ENCODE measurements at places on chromosomes 6 and 20.

- DNase-seq, result no peak
These were observed 5.3 kb upstream of the BPIFB1 start for GRCh38 chr20:33277471-33278441.

DNA sequence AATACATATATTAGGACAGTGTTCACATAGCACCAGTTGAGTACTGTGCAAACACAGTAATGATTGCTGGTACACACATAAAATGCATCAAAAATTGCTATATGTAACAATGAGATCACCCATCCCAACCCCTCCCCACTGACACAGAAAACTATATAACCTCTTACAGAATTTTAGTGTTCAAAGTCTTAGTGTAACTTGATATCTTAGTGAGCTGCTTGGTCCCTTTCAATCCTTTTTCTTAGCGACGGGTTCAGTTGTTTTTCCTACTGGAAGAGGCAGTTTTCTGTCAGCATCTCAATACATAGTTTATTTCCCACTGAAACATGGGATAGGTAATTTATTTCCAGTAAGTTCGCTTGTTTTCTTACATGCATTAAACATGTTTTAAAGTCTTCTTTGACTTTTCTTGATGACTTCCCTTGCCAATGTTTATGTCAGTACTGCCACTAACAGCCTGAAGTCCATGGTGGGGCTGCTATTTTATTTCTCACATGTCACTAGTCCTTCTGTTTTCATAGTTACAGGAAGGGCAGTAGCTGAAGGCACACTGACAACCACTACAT, 96.4 kb upstream of the FOXC1 start:
- DNase-seq, result no peak

GRCh38 chr6:39936857-39937256, 2.6 kb upstream of the MOCS1 start:
- no peak for DNase-seq

- no peak for DNase-seq
These were observed 6.6 kb downstream of the PLCB4 start for GRCh38 chr20:9075264-9076095.

DNA sequence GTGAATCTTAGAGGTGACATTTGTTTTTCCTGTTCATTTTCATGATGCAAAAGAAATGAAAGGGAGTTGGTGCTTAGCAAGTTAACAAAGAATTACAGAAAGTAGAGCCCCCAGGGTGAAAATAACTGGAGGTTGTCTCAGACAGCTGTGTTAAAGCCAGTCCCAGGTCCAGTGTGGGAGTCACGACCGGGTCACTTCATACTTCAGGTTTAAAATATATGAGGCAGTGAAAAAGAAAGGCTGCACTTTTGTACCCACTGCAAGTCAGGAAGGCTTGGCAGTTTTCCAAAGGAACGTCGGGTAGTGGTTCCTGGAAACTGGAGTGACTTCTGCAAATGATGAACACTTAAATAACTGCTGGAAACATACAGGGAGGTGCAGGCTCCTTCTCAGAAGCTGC, 91.5 kb upstream of the THBS2 start:
- no peak for DNase-seq

- DNase-seq, result no peak
These were observed 28.3 kb downstream of the PTGIS start for GRCh38 chr20:49539481-49540231.

- DNase-seq, result no peak
These were observed 21.5 kb downstream of the PKIB start for GRCh38 chr6:122631571-122632249.

DNA sequence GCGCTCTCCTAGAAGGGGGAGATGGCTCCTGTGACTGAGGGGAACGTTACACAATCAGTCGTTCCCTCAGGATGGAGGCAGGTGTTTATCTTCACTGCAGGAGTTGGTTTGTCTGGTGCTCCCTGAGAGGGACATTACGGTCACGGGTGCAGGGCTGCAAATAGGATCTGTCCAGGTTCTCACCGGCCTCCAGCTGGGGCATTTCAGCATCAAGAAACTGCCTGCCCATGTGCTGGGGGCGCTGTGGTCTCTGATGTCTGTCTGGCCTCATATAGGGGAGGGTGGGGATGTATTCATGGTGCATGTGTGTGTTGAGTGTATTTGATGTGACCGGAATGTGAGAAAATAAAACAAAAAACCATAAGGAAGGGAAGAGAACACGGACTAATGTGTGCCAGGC, 77.1 kb downstream of the TBC1D7 start:
- DNase-seq, result no peak

GRCh38 chr6:12535586-12536314, 180.8 kb upstream of the PHACTR1 start:
- DNase-seq, result no peak

- DNase-seq, result no peak
These were observed 60.5 kb upstream of the SLC22A23 start for GRCh38 chr6:3517350-3517749.

GRCh38 chr20:37759052-37759553, 65.3 kb downstream of the CTNNBL1 start:
- no peak for DNase-seq

DNA sequence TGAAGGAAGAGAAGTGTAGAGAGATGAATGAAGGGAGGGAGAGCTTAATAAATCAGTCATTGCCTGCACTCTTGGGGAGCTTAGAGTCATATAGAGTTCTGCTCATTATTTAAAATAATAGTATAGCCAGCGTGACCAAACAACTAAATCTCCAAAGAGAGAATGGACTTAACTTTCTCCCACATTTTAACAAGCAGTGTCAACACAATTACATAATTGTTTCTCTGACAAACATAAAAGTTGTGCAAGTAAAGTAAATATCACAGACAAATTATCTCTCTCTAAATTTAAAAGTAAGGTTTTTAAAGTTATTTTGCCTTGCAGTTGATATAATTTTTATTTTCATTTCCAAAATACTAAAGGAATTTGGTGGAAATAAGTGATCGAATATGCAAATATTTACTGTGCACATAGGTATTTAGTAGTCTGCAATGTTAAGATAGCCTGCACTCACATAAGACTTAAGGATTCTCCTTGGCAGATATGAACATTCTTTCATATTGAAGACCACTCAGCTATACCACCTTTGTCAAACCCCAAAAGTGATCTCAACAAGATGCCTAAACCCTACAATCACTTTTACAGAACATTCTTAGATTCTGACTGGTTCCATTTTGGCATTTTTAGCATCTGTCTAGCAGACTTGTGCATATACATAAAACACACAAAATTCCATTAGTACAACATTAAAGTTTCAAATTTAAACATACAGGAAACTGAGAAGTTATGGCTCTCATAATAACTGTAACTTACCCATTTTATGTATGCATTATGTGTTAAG, 67.7 kb downstream of the KIF6 start:
- no peak for DNase-seq

- DNase-seq, result no peak
These were observed 154.0 kb downstream of the CLVS2 start for GRCh38 chr6:123150076-123150475.

DNA sequence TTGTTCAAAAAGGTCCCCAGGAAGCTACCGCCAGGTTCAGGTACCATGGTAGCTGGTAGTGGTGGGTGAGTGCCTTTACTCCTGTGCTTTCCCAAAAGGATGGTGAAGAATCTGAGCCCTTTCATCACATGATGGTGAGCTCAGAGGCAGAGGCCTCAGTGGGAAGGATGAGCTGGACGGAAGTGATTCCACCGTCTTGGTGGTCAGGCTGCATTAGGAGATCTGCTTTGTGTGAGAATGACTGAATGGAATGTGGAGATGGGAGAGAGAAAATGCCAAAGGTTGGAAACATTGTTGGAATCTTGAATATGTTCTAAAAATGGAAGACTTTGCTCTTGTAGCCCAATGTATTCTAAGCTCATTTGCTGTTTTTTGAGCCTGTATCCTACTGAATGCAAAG, 108.1 kb upstream of the SCP2D1 start:
- DNase-seq, result no peak

GRCh38 chr20:48709744-48710143, 118.1 kb downstream of the PREX1 start:
- no peak for DNase-seq

GRCh38 chr20:53157443-53158408, 185.6 kb downstream of the TSHZ2 start:
- DNase-seq, result no peak

DNA sequence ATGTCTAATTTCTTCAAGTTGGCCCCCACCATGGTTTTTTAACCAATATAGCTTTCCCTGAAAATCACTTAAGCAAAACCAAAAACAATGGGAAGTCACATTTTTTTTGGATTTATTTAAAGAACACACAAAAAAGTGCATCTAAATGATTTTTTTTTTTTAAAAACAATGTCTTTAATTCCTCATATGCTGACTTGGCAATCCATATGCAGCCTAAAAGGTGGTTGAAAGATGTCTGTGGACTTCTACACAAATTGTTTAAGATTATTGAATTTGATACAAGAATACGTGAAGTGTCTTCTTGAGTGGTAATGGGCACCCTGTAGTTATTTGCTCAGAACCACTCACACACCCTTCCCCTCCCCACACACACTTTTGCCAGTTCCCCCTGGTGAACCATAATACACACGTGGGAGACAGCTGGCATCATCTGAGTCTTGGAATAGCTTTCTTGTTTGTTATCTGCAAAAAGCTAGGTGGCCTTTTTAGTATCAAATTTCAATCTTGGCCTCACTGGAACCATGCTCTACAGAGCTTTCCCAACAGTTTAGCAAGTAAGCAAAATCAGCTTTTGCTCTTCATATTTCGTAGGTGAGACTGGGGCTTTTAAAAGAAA, 60.9 kb upstream of the TULP1 start:
- no peak for DNase-seq

GRCh38 chr20:61628480-61628879, 376.4 kb downstream of the CDH4 start:
- no peak for DNase-seq

GRCh38 chr6:56076033-56076432, 171.3 kb downstream of the COL21A1 start:
- DNase-seq, result no peak

DNA sequence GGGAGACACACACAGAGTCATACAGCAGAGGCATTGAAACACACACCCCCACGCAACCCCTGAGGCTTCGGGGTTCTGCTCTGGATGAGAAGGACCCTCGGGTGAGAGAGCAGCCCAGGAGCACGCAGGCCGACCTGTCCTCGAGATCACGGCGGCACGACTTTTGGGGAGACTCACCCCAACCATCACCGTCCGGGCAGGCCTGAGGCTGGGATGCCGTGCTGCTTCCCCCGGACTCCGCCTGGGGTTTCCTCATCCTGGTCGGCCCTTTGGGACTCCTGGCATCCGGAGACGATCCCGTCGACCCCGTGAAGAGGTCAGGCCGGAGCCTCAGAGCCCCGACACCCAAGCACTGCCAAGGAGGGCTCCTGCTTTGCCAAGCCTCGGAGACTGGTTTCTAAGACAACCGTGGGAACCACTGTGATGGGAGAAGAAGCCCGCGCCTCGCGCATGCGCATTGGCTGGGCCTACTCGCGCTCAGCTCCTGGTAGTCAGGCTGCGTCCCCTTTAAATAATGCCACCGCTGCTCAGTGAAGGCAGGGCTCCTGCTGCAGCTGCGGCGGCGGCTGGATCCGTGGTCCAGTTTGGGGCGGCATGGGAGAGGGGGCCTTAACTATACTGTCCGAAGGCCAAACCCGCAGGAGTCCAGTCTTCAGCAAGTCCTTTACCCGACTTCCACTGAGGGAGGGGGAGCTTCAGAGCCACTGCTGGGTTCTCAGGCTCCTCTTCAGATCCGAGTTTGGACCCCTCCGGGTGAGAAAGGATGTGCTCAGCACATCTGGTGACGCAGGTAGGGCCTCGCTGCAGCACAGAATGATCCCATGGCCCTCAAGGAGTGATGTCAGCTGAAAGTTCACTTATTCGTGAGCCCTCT, 171.4 kb upstream of the ZNF337 start:
- peak; percentile 39 for DNase-seq

DNA sequence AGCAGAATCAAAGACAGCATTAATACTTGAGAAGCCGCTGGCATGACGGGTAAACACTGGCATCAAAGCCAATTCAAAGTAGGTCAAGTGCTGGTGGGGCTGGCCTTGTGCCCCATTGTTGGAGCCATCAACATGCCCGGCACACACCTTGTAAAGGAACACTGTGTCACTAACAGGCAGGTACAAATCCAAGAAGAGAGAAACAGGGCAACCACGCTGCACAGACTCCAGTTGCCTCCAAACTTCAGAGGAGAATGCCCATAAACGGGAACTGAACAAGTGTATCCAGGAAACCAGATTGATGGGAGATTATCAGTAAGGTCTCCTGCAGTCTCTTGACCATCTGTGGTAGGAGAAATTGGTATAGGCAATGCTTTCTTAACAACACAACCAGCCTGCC, 127.0 kb upstream of the STXBP5 start:
- DNase-seq, result no peak

- DNase-seq, result no peak
These were observed 299.6 kb downstream of the TAF4 start for GRCh38 chr20:61765871-61766654.

DNA sequence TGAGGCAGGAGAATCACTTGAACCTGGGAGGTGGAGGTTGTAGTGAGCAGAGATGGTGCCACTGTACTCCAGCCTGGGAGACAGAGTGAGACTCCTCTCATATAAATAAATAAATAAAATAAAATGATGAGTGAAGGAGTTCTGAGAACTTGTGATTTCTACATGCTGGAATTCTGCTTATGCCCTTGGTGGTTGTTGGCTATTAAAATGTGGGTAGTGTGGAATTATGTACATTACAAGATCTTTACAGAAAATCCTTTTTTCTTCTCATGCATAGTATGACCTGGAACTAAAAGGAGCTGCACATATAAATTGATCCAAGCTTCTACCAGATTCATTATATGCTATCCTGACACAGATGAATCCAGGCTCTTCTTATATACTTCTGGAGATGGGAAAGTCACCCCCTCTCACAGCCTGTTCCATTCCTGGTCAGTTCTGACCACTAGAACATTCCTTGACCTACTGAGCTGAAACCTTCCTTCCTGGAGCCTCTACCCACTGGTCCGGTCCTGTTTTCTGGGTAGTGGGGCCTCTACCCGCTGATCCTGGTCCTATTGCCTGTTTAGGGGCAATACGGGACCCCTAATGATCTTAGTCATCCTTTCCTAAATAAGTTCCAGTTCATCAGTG, 37.7 kb upstream of the TAF8 start:
- no peak for DNase-seq

- no peak for DNase-seq
These were observed 42.9 kb downstream of the GRM1 start for GRCh38 chr6:146071781-146072180.

GRCh38 chr20:41138475-41139226, 1.3 kb downstream of the PLCG1 start:
- no peak for DNase-seq

DNA sequence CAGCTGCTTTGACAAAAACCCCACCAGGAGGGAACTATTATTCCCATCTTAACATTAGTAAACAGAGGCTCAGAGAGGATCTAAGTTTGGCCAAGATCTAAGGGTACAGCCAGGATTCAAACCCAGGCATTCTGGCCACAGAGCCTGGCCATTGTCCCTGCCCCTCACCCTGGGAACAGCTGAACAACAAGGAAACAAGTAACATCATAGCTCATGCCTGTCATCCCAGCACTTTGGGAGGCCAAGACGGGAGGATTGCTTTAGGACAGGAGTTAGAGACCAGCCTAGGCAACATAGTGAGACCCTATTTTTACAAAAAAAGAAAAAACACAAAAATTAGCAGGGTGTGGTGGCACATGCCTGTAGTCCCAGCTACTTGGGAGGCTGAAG, 27.5 kb downstream of the TOX2 start:
- DNase-seq, result no peak

All from activated naive CD4-positive, alpha-beta T cell (primary cell).